ENCODE measurements at places on chromosomes 16 and 17.

DNA sequence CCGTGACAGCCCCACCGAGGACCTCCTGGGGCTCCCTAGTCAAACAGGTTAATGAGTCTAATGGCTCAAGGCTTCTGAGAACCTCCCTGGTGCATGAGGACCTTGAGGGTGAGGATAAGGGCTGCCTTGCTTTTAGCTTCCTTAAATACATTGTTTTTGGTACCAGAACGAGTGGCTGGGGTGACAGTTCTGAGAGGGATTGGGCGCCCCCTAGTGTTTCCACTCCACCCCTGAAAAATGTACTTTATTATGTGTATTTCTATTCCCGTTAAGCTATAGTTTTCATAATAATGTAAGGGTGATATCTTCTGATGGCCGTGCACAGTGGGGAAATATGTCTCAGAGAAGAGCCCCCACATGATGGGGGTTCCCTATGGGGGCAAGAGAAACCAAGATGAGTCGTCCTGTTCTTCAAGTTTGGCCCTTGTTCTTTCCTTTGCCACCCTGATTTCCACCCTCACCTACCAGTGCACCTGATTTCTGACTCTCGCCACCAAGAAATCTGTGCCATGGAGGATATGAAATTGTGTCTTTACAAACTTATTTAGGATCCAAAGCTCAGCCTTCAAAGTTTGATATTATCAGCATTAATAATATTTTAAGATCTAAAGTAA, 14.5 kb upstream of the VWA3A start:
- peak; percentile 54 for DNase-seq

DNA sequence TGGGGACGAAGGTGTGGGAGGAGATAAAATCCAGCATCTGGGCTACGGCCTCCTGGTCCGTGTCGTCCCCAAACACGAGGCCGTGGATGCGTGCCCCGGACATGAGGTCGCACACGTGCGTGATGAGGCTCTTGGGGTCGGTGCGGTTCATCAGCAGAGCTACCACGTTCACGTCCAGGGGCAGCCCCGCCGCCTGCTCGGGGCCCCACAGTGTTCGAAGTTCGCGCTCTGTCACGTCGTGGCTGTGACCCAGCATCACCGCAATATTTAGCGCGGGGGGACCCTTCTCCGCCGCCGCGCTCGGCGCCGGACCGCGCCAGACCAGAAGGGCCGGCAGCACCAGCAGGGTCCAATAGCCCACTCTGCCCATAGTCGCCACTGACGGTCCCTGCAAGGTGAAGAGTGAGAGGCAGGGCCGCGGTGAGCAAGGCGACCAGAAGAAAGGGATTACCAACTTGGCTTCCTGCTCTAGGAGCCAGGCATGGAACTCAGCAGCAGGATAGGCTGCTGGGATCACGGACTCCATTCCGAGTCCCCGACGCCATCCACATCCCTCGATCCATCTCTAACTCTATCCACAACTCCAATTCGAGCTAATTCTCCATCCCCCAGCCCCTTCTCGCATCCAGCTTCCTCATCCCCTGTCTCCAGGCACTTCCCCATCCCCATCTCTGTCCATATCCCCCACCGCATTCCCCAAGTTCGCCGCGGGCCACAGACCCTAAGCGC, 2.0 kb downstream of the GRIN2A start:
- no peak for DNase-seq

DNA sequence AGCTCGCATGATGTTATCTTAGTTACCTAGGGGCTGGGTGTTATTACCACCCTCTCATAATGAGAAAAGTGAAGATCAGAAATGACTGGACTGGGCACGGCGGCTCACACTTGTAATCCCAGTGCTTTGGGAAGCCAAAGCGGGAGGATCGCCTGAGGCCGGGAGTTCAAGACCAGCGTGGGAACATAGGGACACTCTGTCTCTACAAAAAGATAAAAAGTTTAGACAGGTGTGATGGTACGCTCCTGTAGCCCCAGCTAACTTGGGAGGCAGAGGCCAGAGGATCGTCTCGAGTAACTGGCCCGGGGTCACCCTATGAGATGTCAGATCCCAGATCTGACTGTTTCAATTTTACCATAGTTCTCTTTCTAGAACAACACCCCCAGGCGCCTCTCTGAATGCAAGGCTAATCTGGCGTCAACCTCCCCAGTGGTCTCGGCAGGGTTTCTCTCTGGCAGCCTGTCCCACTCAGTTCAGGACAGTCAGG, 1.9 kb upstream of the CCDC102A start:
- no peak for DNase-seq

DNA sequence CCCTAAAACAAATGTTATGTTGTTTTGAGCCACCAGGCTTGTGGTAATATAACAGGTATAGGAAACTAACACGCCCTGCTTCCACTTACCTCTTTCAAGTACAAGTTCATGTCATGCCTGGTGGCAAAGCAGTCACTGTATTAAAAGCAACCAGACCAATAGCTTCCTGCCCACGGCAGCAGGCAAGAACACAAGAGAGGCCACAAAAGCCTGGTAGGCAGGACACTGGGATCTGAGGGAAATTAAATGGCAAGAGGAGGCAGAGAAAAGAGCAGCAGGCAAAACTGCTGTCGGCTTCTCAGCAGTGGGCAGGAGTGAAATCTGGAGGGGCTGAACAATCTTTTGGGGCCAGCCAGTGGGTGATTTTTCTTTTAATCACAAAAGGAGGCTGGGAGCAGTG, 2.2 kb downstream of the CYTH1 start:
- no peak for DNase-seq

DNA sequence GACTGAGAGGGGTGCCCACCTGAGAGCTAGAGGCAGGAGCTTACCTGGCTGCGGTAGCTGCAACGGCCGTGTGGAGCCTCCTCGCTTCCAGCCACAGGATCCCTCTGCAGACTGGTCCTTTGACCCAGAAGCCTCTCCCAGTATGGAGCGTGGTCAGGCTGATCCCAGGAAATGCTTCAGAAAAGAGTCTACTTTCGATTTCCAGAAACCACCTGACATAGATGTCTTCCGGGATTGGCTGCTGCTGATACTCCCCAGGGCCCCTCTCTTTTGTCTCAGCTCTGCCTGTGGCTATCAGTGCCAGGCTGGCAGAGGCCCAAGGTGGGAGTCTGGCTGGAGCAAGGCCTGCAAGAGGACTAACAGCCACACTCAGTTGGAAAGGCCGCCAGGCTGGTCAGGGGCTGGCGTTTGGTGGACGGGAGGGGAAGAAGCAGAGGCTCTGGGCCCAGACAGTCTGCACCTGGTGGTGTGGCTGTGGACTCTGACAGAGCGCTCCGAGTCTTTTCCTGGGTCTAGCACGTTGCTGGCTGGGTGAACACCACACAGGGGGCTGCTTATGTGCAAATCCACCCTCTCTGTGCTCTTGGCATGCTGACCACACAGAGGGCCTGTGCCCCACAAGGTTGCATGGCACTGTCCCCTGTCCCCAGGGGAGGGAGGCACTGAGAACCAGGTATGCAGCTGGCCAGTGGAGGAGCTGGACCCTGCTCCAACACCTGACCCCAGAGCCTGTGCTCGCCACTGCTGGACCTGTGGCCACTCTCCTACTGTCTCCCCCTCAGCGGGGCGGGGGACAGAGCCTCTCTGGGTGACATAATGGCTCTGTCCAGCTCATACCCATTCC, at the start of gene LGALS3BP:
TSS of gene LGALS3BP (minus strand) at position 144 of the 844 bp plus-strand sequence. CDS start 2,732 bp downstream, outside the sequence.
- peak; percentile 20 for DNase-seq

DNA sequence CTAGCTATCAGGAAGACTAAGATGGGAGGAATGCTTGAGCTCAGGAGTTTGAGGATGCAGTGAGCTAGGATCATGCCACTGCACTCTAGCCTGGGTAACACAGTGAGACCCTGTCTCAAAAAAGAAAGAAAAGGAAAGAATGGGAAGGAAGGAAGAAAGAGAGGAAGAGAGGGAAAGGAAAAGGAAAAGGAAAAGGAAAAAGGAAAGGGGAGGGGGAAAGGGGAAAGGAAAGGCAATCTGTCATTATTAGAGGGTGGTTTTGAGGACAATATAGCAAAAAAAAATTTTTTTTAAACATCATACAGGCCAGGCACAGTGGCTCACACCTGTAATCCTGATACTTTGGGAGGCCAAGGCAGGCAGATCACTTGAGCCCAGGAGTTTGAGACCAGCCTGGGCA, 20.4 kb downstream of the JUP start:
- no peak for DNase-seq

- DNase-seq: peak; percentile 80
These were observed 40.5 kb downstream of the MYH3 start for GRCh38 chr17:10616502-10617119.

DNA sequence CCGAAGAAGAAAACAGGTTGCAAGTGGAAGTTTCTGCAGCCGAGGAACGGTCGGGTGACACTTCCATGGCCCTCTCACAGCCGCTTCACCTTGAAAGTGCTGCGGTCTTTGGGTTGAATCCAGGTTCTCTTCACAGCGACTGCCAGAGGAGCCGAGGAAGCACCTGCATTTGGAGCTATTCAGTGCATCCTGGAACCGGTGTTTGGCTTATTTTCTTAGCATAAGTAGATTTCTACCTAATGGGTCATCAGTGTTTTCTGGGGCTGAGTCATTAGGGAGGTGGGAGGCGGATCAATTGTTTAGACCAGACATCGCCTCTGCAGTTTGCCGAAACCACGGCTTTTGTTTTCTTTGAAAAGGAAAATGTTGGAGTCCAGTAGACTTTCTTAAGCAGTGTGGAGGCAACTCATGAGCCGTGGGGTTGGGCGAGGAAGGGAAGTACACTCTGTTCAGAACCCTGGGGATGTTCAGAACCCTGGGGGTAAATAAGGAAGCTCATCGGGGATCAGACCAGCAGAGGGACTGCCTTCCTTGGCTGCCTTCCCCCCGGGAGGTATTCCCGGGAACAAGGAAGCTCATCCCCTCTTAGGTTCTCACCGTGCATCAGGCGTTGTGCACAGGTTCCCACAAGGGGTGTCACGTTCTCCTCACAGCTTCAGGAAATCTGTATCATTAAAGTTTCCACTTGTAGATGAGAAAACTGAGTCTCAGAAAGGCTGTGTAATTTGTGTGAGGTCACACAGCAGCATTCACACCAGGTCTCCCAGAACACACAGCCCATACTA, 361.5 kb downstream of the SNX29 start:
- no peak for DNase-seq

GRCh38 chr16:51211148-51211547, 60.1 kb upstream of the SALL1 start:
- DNase-seq: no peak

DNA sequence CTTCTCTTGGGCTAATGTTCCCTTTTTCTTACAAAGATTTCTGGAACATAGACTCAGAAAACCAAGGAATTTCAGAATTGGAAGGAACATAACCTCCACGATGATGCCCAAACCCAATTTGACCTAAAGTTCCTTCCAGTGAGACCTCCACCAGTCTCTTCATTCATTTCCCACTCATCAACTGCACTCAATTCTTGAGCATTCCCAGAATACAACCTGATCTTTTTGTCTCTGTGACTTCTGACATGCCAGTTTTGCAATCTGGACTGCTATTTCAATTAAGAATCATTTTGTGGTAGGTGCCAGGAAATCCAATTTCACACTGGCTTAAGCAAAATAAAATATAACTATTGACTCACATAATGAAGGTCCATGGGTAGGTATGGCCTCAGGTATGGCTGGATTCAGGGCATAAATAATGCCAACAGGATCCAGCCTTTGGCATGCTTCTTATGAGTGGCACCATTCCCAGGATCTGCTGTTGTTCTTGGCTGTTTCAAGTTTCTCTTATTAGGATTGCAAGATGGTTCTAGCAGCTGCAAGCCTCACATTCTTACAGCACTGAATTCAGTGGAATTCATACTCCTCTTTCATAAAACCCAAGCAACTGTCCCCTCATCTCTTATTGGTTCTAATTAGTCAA, 184.3 kb downstream of the HS3ST4 start:
- no peak for DNase-seq

- DNase-seq: no peak
These were observed 10.1 kb downstream of the LITAF start for GRCh38 chr16:11576427-11577289.

DNA sequence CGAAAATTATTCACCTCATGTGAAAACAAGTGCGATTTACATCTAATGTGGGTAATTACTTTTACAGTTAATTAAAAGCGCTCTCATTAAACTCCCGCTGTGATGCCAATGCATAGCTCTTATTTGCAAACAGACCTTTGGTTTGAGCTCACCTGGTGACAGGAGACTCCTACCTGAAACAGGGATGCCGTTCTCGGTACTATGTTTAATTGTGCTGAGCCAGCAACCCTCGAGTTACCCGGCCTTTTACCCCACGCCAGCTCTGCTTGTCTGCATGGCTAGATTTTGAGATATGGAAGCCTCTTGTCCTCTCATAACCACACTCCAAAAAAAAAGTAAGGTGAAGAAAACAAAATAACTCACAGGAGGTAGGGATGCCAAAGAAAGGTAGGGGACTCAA, 690.4 kb upstream of the RBFOX1 start:
- no peak for DNase-seq
